ENCODE measurements at places on chromosomes 2 and 18.

GRCh38 chr2:235934774-235935484 is 233.3 kb downstream of the GBX2 start:
- no peak for DNase-seq

DNA sequence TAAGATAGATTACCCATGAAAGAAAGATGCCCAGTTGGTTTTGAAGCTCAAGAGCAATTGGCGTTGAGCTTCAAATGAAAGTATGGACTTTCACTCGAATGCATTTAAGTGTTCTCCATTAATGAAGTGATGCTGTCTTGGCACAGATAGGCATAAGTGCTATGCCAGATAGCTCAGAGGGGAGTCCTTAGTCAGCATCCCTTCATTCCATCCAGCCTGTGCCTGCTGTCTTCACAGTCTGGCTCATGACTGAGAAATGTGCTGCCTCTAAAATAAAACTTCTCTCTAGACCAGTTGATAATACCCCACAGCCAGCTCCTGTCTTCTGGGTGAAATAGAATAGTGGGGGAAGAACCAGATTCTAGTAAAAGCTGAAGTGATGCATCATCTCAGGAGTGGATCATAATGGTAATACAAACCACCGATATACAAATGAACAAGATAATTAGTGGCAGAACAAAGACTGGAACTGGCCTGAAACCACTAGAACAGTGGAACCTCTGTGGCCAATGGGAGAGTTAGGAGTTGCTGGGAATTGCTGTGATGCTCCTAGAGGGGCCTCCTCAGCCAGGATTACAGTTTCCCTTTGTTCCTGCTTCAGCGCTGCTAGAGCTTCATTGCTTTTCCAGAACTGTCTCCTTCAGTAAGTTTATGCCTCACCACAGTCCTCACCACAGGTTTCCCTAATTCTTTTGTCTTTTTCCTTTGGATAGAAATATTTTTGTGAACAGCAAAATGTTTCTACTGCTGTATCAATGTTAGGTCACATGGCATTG is 359.3 kb downstream of the KIAA1328 start:
- DNase-seq: no peak

GRCh38 chr2:59033661-59034060 is 792.5 kb upstream of the FANCL start:
- DNase-seq: no peak

GRCh38 chr2:237979331-237979730 is 12.5 kb downstream of the UBE2F start:
- DNase-seq: no peak

- no peak for DNase-seq
Observed at GRCh38 chr2:217950401-217950871, 52.4 kb downstream of the TNS1 start.

- no peak for DNase-seq
Observed at GRCh38 chr2:241929551-241930490, 60.3 kb downstream of the RTP5 start.

DNA sequence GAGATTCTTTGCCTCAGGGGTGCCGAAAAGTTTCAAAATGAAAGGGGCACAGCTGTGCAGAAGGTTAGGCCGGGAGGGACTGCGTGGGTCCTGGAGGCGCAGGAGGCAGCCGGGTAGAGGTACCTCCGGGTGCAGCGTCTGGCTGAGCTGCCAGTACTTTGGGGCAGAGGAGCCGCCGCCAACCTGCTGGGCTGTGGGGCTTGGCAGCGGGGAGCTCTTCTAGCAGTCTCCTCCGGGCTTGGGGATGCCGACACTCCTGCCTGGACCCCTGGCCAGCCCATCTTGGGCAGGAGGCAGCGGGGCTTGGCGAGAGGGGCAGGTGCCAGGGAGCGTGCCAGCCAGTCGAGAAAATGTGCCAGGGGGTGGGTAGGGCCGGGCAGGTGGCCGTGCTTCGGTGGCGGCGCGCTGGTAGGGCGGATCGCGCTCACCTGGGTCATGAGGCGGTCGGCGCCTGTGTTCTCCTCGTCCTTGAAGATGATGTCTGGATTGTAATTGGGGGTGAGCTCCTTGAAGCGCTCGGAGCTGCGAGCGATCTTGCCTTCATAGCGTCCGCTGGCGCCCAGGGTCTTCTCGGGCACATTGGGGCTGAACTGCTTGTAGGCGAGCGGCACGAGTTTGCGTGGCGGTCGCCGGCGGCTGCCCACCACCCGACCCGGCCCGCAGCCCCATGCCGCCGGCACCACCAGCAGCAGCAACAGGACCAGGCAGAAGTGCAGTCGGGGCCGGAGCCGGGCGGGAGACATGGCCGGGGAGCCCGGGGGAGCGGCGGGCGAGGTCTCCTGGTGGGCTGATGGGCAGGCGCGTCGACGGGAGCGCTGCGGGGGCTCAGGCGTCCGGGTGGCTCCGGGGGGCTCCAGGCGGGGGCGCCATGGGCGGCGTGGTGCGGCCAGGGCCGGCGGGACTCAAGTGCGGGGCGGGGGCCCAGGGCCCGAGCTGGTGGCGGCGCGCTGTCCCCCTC is 717 bp downstream of the IHH start:
- DNase-seq: no peak

Measured in NCI-H2029 treated with DMSO at 0.1 percent for 48 hours (cell line).